Stimulated activated CD8-positive, alpha-beta memory T cell treated with anti-CD3 and anti-CD28 coated beads, Interleukin-12 subunit alpha, Interleukin-12 subunit beta, amount 100 ng/mL, for 4 hours (primary cell): ENCODE measurements at places on chromosomes 1 and 21.

- no peak for DNase-seq
Observed at GRCh38 chr21:14499316-14499715, 46.8 kb downstream of the SAMSN1 start.

GRCh38 chr1:119115736-119116135, 24.7 kb downstream of the WARS2 start:
- no peak for DNase-seq

DNA sequence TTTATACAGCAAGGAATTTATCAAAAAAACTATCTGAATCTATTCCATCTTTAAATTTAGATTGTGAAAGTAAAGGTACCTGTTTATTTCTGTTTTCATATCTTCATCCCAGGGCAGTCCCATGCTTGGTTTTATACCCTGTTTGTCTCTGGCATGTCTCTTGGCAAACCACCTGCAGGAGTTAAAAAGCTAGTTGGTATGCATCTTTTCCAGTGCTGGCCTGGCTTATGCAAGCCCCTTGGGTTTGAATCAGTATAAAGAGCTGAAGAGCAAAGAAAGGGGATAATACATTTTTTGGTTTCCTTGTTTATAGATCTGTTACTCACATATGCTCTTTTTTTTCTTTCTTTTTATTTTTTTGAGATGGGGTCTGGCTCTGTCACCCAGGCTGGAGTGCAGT, 37.8 kb downstream of the LRRC8C start:
- DNase-seq = no peak

DNA sequence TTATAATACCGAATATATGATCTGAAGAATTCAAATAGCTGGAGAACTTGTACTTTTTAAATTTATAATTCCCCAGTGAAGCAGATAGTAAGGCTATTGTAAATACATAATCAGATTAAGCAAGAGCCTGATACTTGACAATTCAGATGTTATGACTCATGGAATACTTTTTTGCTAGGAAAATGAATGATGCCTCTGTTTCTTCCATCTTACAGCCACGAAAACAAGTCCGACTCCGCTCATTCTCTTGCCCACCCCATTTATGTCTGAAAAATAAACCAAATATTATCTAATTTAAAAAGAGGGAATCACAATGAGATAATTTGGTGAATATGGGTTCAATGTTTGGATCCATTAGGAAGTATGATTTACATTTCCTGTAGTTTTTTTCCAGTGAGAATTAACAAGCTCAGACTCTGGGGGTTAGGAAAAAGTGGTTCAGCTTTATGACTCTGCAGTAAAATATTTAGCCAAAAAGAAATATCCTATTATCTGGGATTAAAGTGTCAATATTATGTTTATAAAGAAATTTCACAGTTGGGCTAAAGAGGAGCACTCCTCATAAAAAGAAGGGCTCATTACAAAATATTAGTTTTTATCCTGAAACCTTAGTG, 50.4 kb upstream of the DAB1 start:
- DNase-seq = no peak

- DNase-seq = no peak
Observed at GRCh38 chr1:209150114-209150513, 433.4 kb upstream of the CAMK1G start.

DNA sequence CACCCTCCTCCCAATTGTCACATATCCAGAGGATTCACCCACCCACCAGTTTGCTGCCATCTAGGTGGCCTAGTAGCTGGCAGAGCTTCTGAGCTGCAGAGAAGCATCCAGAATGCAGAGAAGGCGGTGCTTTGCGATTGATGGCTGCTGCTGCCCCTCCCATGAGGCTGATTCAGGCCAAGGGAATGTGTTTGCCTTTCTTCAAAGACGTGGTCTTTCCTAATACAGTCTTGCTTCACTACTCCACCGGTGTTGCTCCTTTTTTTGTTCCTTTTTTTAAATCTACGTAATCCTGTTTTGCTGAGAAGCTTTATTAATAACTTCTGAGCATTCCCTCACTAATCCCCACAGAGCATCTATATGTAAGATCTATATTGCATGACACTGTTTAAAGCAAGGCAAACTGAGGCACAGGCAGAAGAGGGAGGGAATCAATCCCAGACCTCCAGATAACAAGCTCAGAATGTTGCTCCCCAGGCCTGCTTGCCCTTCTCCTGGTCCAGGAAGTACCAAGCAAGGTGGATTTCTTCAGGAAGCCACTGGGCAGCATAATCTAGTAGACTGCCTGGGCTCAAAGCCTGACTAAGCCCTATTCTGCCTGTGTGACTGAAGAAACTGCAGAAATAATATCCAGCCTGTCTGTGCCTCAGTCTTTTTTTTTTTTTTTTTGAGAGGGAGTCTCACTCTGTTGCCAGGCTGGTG, 275.5 kb upstream of the FMN2 start:
- no peak for DNase-seq

DNA sequence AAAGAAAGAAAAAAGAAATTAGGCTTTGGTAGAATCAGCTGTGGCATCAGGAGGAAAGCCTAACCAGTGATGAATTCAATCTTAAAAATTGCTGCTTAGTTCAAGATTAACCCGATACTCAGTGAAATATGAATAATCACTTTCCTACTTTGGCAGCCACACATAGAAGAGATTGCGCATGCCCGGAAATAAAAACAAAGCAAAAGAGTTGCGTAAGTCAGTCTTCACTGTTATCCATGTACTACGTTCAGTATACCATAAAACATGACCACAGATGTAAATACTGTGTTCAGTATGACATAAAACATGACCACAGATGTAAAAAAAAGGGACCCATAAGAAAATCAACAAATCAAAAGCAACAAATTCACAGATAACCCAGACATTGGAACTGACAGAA, 19.2 kb downstream of the CD1D start:
- no peak for DNase-seq

DNA sequence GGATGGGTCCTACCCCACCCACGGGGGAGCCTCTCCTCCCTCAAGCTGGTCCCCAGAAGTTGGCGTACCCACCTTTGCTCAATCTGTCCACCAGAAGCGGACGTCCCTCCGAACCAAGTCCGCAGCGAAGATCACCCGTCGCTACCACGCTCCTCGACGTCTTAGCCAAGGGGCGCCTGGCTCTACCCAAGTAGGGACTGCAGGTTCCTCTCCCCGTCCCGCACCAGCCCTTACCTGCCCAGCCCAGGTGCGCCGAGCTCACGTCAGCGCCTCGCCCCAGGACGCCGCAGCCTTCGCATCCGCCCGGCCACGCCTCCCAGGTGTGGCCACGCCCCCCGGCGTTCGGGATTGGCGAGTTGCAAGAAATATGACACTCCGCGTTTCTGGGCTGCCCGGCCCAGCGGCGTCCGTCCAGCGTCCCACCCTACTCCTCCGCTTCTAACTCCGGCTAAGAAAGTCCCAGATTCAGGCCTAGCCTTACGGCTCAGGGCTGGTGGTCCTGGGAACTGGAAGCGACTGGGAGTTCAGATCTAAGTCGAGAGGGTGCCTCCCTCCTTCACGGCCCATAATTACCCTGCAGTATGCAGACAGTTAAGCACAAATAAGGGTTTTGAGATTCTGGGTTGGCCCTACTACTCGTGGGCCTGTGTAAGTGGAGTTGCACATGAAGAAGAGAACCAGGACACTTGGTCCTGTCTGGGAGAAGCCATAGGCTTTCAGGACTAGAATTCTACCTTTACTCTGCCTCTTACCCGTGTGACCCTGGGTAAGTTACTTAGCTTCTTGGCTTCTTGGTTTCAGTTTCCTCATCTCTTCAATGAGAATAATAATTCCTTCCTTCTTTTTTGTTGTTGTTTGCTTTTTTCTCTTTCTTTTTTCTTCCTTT, at the start of gene IRF6:
Gene IRF6, minus strand, starts transcription at position 268 of the 886 bp plus-strand sequence. CDS start 4,729 bp downstream, outside the sequence.
- DNase-seq = peak; percentile 60

- DNase-seq = no peak
Observed at GRCh38 chr1:63651161-63651701, 58.0 kb downstream of the PGM1 start.
